Caco-2 (cell line): ENCODE measurements at places on chromosomes 16 and 17. TPM values are rescaled to one million over a fixed set of nuclear protein-coding genes. Genes with fewer than 3 reads are reported as not detected.

DNA sequence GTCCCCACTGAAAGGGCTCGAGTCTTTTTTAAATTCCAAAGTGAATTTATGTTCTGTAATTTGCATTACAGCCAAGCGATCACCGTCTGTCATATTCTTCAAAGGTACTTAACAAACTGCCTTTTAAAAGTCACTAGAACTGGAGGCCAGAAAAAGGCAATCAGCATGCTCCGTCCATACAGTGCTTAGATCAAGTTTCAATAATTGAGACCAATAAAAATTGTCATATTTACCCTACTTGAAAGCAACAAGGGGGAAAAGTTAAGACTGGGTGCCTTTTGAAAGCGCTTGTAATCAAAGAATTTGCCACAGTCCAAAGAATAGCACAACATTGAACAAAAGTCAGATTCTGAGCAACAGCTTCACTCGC lies 9.0 kb upstream of the ZFHX3 start:
- no peak for DNase-seq

DNA sequence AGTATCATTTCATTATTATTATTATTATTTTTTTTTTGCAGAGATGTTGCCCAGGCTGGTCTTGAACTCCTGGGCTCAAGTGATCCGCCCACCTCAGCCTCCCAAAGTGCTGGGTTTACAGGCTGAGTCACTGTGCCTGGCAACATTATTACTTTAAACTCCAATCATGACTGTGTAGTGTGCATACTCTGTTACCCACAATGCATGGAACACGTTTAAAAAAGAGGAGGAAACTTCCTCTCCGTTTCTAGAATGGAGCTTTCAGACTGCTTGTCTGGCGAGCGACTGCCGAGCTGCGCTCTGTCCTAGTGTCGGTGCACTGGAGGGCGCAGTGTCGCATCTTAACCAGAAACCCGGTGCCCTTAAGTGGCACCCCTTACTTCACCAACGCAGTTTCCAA lies 22.1 kb upstream of the FASN start:
- no peak for DNase-seq

DNA sequence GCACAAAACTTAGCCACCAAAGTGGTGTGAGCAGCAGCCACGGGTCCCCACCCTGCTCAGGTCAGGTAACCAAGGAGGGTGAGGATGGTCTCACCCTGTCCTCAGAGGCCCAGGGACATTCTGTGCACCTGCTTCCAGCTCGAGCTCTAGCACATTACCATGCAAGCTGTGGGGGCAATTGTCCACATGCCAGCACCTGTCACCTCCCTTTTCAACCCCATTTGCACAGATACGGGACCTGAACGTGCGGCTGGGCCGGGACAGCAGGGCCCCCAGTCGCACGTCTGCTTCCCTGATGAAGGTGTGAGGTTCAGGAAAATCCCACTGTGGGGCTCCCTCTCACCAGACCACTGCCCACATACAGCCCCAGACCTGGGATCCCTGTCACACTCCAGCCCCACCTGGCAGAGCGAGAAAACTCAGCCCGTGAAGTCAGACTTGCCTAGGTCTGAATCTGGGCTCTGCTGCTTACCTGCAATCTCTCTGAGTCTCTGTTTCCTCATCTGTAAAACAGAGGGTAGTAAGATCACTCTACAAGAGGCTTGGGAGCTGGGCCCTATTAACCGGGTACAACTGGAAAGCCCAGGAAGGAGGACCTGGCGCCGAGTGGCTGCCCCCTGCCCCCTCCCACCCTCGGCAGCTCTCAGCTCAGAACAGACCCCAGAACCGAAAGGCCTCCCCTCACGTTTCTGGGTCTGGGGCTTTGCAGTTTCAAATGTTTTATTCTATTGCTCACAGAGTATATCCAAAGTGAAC lies 7.9 kb downstream of the WFIKKN2 start:
- no peak for DNase-seq

DNA sequence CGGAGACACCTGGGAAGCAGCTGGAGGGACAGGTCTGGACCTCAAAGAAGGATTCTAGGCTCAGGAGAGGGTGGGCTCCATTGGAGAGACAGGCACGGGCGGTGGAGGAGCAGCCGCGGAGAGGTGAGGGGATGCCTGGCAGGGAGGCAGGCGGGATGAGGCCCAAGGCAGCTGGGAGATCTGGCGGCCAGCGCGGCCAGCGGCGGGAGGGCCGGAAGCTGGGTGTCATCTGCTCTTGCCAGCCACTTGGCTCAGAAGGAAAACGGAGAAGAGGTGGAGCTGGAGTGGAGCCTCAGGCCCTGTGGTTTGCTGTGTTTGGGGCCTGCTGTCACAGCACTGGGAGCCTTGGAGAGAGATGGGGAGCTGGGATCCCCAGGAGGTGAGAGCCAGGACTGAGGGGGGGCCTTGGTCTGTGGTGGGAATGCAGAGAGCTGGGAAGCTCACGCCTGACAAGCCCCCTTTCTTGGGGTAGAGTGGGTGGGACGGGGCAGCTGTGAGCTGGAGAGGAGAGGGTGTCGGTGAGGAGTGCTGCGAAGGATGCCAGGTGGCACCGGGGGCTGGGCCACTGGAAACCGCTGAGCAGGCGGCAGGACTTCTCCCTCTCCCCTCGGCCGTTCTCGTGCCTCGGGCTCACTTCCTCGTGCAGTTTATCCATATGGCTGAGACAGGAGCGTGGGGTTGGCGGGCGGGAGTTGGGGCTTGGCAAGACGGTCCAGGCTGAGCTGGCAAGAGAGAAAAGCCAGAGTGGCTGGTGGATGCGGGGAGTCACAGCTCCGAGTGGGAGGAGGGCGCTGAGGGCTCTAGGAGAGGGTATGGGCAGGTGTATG lies 8.0 kb downstream of the TBC1D24 start:
- no peak for DNase-seq

KAT7 gene
- 131 and 137 TPM in 2 replicates for total RNA-seq

AXIN2 gene
- total RNA-seq = 141 and 168 TPM in 2 replicates

SDR42E1 gene
- total RNA-seq = 5.3 and 7.5 TPM in 2 replicates

KCNG4 gene
- not detected in 2 replicates for total RNA-seq

STX8 gene
- 22.6 and 24.7 TPM in 2 replicates for total RNA-seq
